GM04504 (cell line): ENCODE measurements at places on chromosomes 13 and 19.

DNA sequence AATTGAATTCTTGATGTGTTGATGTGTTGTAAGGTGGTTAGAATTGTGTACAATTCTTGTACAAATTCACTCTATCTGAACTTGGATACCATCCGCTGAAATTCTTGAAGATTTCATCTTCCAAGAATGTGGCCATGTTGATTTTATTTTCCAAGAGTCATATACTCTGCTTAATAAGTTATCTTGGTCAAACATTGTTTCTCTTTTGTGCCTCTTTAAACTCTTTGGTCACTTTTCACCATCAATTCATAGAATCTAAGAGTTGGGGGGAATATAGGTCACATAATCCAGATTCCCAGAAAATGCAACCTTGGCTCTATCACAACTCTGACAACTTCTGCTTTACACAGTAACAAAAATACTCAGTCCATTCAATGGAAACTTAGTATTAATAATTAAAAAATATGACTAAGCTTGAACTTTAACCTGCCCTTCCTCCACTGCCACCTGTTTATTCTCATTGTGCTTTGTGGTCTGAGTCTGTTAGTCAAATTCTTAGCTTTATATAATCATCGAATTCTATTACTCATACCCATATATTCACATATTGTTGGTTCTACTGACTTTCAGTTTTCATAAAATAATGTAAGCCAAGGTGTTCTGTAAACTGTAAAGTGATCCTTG, 373.2 kb downstream of the LMO7 start:
- no peak for DNase-seq

DNA sequence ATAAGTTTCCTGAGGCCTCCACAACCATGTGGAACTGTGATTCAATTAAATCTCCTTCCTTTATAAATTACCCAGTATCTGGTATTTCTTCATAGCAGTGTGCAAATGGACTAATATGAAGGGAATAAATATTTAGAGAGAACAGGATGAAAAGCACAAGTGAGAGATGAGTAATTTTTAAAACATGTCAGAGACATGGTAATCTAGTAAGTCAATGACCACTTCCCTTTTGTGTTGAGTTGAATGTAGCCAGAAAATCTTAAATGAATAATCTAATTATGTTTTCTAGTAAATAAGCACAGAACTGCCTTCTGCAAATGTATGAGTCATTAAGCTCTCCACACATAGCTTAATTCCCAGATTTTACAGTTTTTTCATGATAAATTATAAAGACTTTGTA, 524.1 kb upstream of the SLITRK5 start:
- no peak for DNase-seq

- no peak for DNase-seq
These were observed 7.0 kb downstream of the TMEM221 start for GRCh38 chr19:17441241-17442021.

DNA sequence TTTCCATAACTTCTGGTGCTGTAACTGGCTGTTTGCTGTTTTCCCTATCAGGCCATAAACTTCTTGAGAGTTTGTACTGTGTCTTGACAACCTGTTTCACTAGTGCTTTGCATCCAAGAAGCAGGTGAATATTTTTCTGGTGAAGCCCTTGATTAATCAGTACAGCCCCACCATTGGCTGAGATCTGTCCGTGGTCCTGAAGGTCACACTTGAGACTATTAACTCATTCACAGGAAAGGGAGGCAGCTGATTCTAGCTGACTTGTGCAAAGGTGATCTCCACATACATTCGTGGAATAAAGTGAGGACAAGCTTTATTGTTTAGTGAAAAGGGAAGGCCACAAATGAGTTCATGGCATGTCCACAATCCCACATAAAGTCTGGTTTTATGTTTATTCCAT, 61.4 kb upstream of the ZNF835 start:
- no peak for DNase-seq
